ENCODE measurements at places on chromosomes 12 and 14.

DNA sequence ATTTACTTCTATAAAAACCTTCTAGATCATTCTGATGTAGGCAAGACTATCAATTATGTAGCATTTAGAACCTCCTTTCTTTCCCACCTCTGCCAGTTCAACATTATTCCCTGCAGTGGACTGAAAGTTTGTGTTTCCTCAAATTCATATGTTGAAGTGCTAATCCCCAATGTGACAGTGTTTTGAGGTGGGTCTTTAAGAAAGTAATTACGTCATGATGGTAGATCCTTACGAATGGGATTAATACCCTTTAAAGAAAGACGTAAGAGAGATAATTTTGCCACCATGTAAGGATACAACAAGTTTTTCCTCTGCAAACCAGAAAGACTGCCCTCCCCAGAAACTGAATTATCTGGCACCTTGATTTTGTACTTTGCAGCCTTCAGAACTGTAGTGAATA lies 1489.7 kb upstream of the SEL1L start:
- no peak for DNase-seq

GRCh38 chr12:31759632-31760459 lies 31.0 kb upstream of the AMN1 start:
- DNase-seq: no peak

GRCh38 chr12:24297516-24297915 lies 348.0 kb upstream of the SOX5 start:
- no peak for DNase-seq

- no peak for DNase-seq
Observed at GRCh38 chr12:18794000-18794399, 56.1 kb downstream of the CAPZA3 start.

- DNase-seq: peak; percentile 6
Observed at GRCh38 chr14:29016050-29016900, 249.7 kb downstream of the FOXG1 start.

- no peak for DNase-seq
Observed at GRCh38 chr14:102620413-102620812, 28.0 kb downstream of the RCOR1 start.

GRCh38 chr12:46209914-46210872 lies 58.6 kb downstream of the SLC38A1 start:
- no peak for DNase-seq

GRCh38 chr12:31321897-31322228 lies 4.1 kb downstream of the SINHCAF start:
- no peak for DNase-seq

DNA sequence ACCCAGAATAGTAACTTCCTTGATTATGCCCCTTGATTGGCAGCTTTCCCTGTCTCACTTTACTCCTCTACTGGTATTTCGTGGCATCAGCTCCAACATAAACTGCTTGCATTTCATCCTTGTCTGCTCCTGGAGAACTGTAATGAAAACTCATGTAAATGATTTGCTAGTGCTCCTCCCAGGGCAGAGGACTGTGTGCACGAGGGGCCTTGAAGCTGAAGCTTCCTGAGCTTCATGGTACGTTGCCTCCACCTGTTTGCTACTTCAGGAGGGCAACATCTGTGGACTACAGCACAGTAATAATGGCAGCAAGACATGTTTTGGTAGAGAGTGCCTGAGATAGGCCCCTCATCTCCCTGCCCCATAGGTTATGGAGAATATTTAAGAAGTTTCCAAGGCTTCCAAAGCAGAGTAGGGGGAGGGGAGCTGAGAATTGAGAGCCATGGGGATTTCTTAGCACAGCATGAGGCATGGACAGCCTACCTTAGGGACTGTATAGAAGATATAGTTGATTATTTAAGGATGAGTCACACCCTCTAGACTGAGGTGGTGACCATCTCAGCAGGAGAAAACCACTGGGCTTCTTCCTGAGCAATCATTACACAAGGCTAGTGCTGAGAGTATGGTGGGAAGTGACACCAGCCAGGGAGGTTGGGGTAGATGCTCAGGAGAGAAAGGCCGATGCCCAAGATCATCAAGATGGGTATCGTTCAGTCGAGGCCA lies 29.5 kb downstream of the CCDC198 start:
- no peak for DNase-seq

- DNase-seq: no peak
Observed at GRCh38 chr12:20366776-20367409, 1.4 kb upstream of the PDE3A start.

GRCh38 chr12:28059220-28059619 lies 86.7 kb upstream of the PTHLH start:
- no peak for DNase-seq

DNA sequence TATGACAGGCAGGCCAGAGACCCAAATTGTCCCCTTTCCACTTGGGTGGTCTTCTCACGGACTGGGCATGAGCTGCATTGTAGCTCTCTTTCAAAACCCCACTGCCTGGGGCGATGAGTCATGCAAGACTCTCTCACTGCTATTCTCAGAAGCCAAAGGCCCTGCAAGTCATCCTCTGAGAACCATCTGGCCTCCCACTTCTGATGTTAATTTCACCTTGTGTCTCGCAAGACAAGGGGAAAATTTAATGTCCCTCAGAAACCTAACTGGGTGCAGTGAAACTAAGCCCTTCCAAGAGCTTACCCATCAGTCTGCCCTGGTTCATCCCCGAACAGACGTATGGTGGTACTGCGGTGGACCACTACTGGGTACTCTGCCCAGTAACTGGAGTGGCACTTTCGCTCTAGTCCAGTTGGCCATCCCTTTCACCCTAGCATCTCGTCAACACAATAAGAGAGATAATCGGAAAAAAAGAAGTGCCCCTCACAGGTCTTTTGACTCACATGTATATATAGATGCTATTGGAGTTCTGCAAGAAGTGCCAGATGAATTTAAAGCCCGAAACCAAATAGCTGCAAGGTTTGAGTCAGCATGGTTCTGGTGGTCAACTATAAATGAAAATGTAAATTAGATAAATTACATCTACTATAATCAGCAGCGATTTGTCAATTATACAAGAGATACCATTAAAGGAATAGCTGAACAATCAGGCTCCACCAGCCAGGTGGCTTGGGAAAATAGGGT lies 31.3 kb upstream of the LALBA start:
- no peak for DNase-seq

DNA sequence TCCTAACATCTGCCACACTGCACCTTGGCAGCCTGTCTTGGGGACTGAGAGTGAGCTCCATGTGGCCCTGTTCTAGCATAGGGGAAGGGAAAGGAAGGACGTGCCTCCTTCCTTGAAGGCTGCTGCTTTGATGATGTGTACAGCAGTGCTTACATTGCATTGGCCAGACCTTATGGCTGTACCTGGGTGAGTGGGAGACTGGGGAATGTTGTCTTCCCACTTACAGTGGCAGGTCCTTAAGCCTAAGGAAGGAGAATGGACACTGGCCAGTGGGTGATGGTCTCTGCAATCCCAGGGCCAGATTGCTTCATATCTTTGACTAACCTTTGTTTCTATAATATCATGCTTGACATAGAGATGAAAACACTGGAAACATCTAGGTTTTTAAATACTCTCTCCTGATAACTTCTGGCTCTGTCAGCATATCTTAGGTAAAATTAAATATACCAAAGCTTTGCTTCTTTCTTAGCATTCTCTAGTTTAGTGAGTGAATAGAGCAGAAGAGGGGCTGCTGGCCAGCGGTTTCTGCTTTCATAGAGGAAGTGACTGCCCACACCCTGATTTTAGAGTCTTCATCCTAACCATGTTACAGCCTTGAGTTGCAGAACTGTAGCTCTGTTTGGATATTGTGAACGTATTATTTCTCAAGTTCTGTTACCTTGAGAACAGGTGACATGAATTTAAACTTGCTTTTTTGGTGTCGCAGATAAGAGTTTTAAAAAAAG lies 27.2 kb downstream of the KLC1 start:
- DNase-seq: no peak

GRCh38 chr12:131693149-131693548 lies 17.7 kb upstream of the SFSWAP start:
- DNase-seq: no peak

- no peak for DNase-seq
Observed at GRCh38 chr14:59086241-59086882, 102.1 kb upstream of the DAAM1 start.

- DNase-seq: no peak
Observed at GRCh38 chr12:81718616-81719015, 40.5 kb downstream of the PPFIA2 start.

- DNase-seq: no peak
Observed at GRCh38 chr12:94603434-94604365, 46.7 kb downstream of the TMCC3 start.

DNA sequence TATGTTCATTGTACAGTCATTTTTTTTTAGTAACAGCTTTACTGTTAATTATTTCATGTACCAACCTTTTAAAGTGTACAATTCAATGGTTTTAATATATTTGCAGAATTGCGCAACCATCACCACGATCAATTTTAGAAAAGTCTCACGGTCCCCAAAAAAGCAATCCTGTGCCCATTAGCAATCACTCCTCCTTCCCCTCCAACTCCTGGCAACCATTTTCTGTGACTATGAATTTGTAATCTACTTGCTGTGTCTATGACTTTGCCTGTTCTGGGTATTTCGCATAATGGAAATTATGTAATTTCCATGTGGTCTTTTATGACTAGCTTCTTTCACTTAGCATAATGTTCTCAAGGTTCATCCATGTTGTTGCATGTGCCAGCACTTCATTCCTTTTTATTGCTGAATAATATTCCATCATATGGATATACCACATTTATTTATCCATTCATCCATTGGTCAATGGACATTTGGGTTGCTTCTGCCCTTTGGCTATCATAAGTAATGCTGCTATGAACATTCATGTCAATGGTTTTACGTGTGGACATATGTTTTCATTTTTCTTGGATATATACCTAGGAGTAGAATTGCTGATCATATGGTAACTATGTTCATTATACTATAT lies 9.9 kb downstream of the KICS2 start:
- no peak for DNase-seq

GRCh38 chr14:24428628-24429394 lies 657 bp downstream of the CBLN3 start:
- DNase-seq: peak; percentile 41

DNA sequence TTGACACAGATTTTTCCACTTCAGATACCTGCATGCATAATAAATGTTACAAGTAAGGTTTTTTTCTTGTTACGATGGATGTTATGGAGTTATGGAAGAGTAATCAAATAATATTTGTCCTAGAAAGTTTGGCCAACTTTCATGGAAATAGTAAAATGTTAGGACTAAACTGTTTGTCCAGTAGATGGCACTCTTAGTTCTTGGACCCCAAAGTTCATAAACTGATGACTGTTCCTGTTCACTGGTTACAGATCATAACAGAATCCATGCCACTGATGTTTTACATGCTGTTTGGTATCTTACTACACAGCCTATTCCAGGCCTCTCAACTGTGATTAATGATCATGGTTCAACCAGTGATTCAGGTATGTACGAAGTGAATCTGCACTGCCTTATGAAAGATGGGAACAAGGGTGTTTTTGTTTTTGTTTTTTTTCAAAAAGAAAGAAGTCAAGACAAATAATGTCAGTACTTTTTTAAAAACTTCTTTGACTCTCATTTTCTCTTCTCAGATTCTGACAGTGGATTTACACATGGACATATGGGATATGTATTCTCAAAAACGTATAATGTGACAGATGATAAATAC lies 48.8 kb upstream of the SLCO1C1 start:
- DNase-seq: no peak

- no peak for DNase-seq
Observed at GRCh38 chr14:90624227-90624626, 192.0 kb downstream of the TTC7B start.

GRCh38 chr14:89973234-89973823 lies 17.6 kb downstream of the TDP1 start:
- peak; percentile 26 for DNase-seq

- no peak for DNase-seq
Observed at GRCh38 chr14:34340025-34340625, 121.9 kb downstream of the SPTSSA start.

DNA sequence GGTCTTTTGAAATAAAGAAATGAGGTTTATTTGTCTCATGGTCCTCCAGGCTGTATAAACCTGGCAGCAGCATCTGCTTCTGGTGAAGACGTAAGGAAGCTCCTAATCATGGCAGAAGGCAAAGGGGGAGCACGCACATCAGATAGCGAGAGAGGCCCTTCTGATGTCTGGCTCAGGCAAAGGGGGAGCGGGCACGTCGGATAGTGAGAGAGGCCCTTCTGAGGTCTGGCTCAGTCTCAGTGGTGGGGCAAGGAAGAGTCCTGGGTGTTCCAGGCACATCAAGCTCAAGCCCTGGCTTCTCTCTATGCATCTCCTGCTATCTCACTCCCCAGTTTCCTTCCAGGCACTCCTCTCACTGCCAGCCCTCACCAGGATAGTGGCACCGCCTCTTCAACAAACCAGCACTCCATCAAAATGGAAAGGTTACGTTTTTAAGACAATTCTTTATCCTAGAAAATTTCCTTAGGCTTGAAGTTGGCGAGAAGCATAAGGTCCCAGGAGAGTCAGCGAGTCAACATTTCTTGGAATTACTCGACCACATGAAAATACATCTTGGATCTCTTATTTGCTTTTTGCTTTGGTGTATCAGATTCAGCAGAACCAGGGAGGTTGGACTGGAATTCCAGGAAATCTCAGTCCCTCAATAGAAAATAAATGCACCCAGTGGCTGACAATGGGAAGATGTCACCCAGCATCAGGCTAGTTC lies 189.6 kb upstream of the TMEM132C start:
- no peak for DNase-seq

Data from right kidney (tissue), 9 donors.